ENCODE measurements at places on chromosomes 16 and 17.
A peak's percentile ranks its signal among the peaks of the same experiment; 100 is the strongest.

GRCh38 chr16:48244080-48244862 is at the start of gene LONP2:
TSS of gene LONP2 (plus strand) at chr16:48244300. CDS start at chr16:48244389, 89 bp downstream.
- DNase-seq, result peak; percentile 88

- no peak for DNase-seq
Measured at GRCh38 chr17:40452216-40452787, 9.1 kb downstream of the IGFBP4 start.

DNA sequence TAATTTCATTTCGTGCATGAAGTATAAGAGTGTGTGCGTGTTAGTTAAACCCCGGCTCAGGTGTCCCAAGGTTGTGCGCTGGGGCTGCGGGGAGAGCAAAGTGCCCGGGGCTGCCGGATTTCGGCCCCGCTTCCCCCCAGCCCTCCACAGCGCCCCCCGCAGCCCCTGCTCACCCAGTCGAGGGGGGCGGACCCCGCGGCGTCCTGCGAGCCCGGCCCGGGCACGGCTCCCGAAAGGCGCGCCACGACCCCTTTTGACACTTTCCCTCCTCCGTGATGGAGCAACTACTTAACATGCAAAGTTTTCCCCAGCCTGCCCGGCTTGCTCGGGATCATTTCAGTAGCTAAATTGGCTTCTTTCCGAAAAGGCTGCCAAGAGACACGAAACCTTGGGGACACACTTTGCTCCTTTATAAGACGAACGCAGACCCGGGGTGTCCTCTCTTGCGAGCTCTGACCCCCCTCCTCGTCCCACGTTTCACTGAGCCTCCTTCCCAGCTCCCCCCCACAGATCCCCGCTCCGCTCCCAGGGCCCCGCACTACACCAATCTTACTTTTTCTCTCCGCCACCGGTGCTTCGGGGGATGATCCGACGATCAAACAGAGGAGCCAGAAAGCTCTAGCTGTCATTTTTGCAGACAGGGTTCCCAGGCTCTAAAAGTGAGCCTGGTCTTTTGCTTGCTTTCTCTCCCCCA is 552 bp downstream of the C17orf58 start:
- DNase-seq, result no peak

DNA sequence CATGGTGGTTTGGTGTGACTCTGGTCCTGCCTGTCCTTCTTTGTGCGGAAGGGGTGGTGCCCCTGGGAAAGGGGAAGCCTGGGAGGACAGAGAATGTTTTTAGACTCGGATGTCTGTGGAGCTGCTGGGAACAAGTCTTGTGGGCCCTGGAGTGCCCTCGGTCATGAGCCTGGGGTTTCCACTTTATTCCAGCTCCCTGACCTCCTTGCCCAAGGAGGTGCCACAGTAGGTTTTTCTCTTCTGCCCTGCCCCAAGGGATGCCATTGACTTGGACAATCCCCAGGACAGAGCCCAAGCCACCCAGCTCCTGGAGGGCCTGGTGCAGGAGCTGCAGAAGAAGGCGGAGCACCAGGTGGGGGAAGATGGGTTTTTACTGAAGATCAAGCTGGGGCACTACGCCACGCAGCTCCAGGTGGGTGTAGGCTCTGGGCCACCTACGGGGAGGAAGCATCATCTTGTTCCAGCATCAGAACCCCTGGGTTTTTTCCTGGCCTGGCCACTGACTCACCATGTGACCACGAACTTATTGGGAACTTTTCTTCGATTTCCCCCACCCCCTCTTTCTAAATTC is 1.4 kb downstream of the STAT5A start:
- no peak for DNase-seq

GRCh38 chr16:52069866-52070265 is 477.1 kb downstream of the TOX3 start:
- no peak for DNase-seq

DNA sequence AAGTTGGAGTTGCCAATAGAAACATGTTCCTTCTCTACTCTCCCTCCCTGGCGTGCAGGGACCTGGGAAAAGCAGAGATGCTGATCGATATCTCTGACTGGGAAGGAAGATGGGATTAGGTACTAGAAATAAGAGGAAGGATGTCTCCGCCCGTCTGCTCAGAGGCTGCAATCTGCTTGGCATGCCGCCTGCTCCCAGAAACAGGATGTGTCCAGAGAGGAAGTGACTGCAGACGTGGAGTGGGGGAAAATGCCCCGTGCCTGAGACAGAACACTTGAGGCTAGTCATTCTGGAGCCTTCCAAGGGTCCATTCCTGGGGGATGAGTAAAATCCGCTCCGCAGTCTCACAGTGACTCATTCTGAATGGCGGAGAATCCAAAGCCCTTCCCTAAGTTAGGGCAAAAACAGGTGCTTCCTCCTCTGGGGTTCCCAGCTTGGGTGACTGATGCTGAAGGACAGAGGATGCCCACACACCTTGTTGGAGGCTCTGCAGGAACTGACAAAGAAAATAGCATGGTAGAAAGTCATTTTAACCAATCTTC is 45.0 kb upstream of the SMURF2 start:
- DNase-seq, result no peak

DNA sequence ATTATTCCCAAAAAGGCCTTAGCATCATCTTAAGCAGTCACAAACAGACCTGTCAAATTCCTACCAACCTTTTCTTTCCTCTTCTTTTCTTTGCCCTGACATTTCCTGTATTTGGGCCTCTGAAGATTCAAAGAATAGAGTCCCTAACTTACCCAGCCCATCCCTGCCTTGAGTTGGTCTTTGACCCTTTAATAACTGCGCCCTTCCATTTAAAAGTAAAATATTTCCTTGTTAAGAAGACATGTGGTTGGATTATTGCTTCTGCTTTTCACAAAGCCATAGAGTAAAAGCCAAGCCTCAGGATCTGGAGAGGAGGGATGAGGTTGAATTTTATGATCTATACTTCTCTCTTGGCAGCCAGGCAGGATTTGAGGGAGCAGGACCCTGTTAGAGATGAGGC is 13.2 kb upstream of the CCL23 start:
- no peak for DNase-seq

DNA sequence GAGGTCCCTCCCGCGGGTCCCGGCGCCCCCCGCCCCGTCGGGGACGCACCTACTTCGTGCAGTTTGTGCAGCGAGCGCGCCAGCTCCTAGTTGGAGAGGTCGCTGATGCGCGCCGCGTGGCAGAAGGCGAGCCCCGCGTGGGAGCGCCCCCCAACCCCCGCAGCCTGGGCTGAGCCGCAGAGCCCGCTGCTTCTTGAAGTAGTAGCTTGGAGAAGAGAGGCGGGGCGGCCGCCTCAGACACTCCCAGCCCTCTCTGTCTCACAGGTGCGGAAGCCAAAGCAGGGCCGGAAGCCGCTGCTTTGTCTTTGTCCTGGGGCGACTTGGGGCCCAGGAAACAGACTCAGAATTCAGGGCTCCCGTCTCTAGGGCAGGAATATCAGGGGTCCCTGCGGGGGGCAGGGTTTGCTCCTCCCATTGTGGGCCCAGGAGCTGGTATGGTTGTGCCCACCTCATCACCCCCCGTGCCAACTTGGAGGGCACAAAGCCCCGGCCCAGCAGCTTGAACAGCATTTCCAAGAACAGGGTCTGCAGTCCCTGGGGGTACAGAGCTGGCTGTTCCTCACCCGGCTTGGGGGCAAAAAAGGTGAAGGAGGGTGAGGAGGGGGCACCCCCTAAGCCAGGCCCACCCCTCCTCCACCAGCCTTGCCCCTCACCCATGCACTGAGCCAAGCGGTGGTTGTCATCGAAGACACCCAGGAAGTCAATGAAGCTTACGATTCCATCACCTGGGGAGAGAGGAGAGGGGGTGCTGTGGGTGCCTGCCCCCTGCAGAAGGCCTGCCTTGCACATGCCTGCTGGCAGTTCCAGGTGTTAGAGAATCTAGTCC is 13.5 kb downstream of the SPATA32 start:
- DNase-seq, result no peak

DNA sequence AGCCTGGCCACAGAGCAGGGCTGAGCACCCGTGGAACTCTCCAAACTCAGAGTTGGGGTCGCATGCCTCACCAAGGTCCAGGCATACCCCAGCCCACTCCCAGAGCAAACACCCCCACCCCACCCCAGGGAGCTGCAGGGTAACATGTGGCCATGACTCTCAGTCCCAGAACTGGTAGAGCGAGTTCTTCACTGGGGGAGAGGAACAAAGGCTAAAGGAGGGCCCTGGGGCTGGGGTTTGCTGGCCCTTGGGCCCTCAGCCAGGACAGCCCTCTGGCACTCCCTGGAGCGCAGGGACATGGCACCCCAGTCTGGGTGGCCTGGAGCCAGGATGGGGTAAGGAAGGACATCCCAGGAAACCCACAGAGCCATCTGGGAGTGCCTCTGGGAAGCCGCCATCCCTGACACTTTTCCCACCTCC is 4.2 kb downstream of the HID1 start:
- DNase-seq, result no peak

- no peak for DNase-seq
Measured at GRCh38 chr16:57316390-57317017, 32.0 kb upstream of the PLLP start.

GRCh38 chr17:42675965-42676423 is 800 bp downstream of the PLEKHH3 start:
- DNase-seq, result no peak

DNA sequence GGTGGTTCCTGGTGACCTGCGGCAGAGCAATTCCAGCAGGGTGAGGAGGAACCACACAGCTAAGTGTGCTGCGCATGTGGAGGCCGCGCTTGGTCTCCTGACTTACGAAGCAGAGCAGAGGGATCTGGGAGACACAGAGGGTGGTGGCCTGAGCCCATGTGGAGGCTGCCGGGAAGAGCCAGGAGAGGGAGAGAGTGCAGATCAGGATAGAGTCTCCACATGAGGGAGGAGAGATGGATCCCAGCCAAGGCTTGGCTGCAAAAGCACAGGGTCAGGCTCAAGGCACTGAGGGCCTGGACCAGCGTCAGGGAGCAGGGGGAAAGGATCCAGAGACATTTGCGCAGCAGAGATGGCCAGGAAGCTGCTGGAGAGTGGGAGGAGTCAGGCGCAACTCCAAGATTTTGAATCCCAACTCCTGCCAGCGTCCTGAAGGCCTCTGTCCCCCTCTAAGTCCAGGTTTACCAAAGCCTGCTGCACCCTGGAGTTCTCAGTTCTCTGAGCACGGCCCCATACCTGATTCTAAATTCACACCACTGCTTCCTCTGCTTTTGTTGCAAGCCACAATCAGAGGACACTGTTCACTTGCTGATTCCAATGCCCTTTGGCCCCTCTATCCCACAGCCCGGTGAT is 11.3 kb upstream of the MLLT6 start:
- DNase-seq, result no peak

DNA sequence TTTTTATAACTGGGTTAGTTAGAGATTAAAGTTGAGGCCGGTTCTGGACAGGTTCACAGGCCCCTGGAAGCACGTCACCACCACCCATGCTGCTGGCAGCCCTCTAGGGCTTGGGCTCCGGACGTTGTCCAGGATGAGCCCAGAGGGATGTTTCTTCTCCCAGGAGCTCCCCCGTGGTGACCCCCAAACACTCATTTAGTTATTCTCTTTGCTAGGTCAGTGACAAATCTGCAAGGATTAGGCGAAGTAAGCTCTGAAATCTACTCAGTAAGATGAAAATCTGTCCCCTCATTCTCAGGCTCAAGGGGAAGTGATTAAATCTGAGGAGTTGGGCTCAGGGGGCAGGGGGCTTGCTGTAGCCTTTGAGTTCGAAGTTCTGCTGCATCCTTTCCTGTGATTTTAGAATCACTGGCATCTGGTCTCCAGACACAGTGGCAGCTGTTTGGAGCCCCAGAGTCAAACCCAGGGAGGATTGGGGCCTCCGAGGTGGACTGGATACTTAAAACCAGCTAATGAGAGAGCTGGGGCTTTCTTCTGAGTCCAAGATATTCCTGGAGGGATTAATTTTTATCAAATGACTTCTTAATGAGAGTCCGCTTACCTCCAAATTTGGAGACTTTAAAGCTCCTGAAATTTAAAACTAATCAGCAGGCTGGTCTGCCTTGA is 49.2 kb upstream of the HS3ST2 start:
- DNase-seq, result no peak

DNA sequence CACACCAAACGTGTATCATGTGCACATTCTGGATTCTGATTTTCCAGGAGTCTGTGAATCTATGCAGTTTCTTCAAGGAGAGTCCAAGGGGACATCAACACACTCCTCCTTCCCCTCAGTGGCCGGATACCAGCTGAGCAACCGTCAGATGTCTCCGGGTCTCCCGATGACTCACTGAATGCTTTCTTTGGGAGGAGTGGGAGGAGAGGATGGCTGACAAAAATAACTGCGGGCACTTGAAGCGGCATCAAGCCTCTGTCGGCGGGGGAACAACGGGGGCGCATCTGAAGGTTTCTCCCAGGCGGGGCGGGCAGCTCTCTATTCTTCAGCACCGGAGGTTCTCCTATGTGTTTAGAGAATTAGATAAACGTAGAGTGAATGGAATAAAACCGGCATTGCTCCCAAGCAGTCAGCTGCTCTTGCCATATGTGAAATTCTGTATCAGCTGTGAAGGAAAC is 24.6 kb upstream of the LRRC75A start:
- DNase-seq, result no peak

DNA sequence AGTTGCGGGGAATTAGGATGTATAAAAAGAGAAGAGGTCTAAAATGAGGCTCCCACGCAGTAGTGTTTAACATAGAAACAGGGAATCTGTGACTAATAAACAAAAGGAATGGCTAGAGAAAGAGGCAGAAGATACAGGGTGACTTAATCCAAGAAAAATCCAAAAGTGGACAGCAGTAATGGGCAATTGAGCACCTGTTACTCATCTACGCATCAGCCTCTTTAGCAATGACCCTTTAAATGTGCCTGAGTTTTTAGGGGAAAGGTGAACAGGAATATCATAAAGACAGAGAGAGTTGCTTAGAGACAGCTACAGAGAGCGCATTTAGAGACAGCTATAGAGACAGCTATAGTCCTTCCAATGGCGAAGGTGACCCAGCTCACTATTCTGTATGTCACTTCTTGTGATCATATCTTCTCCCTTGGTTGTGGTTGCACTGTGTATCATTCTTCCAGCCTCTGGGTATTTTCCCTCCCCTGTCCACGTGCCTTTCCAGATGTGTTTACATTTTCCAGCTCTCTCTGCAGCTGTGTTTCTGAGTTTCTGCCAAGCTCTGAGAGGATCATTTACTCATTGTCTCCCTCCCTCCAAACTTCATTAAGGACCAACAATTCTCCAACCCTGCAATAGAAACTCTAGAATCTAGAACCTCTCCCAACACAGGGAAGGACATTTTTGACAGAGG is 61.5 kb downstream of the MYOCD start:
- DNase-seq, result no peak

DNA sequence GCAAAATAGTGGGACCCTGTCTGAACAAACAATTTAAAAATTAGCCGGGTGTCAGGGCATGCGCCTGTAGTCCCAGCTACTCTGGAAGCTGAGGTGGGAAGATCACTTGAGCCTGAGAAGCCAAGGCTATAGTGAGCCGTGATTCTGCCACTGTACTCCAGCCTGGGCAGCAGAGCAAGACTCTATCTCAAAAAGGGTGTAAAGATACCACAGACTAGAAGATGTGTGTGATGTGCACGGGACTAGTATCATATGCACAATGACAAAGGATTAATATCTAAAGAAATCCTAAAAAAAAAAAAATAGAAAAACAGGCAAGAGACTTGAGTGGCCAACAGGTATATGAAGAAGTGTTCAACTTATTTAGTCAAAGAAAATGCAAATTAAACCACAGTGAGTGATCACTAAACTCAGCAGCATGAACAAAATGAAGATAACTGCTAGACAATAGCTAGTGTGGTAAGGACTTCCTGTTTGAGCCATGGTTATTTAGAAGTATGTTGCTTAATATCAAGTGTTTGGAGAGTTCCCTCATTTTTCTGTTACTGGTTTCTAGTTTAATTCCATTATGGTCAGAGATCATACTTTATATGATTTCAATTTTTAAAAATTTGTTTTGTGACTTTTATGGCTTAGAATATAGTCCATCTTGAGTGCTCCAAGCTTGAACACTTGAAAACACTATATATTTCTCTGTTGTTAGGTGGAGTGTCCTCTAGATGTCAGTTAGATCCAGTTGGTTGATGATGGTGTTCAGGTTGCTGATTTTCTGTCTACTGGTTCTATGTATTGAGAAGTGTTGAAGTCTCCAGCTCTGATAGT is 14.7 kb upstream of the SLX4 start:
- DNase-seq, result no peak

All from stimulated activated CD8-positive, alpha-beta memory T cell treated with anti-CD3 and anti-CD28 coated beads, Interleukin-7, amount 100 ng/mL, for 48 hours (primary cell).